Activated CD8-positive, alpha-beta T cell treated with anti-CD3 and anti-CD28 coated beads, Interleukin-2, amount 10 ng/mL, durations not matched to agents 7 days and 5 days (primary cell): ENCODE measurements at places on chromosomes 7 and 10. TPM values are rescaled to one million over a fixed set of nuclear protein-coding genes. Genes with fewer than 3 reads are reported as not detected.

MBL2 gene
- not detected for total RNA-seq

ADAM12 gene
- total RNA-seq: 0.60 TPM

TIMM23 gene
- total RNA-seq: 61.9 TPM

GPR141 gene
- total RNA-seq: not detected

ASIC3 gene
- 3.2 TPM for total RNA-seq

NUDT13 gene
- total RNA-seq: 1.6 TPM

FBXL13 gene
- total RNA-seq: 0.34 TPM

COL13A1 gene
- total RNA-seq: not detected

ZKSCAN5 gene
- total RNA-seq: 13.9 TPM

HGF gene
- not detected for total RNA-seq
